CD4-positive, CD25-positive, alpha-beta regulatory T cell (primary cell): ENCODE measurements at places on chromosomes 2 and 18. TPM values are rescaled to one million over a fixed set of nuclear protein-coding genes. Genes with fewer than 3 reads are reported as not detected.

SLC4A3 gene
- not detected for total RNA-seq

LYPD6 gene
- total RNA-seq = not detected

UGT1A9 gene
- total RNA-seq = not detected

SLC25A12 gene
- total RNA-seq = 19.9 TPM

GRCh38 chr18:64167408-64167925 is 18.6 kb upstream of the LINC00305 start:
- DNase-seq = no peak

- no peak for DNase-seq
Observed at GRCh38 chr2:213846856-213847255, 562.6 kb downstream of the SPAG16 start.

- DNase-seq = no peak
Observed at GRCh38 chr18:43004421-43004820, 111.1 kb downstream of the RIT2 start.

GRCh38 chr2:214807653-214808052 is 1.8 kb downstream of the BARD1 start:
- DNase-seq = no peak

GRCh38 chr2:1493431-1494126 is 80.3 kb downstream of the TPO start:
- DNase-seq = no peak
